CD4-positive, alpha-beta T cell treated with Interleukin-15 for 1 hour (primary cell): ENCODE measurements at places on chromosomes 2 and 18.

- no peak for DNase-seq
Measured at GRCh38 chr2:3183766-3184165, 193.9 kb downstream of the EIPR1 start.

- DNase-seq: no peak
Measured at GRCh38 chr2:69405306-69405705, 18.3 kb upstream of the GFPT1 start.

GRCh38 chr18:55141318-55141717 is 182.1 kb upstream of the CCDC68 start:
- DNase-seq: no peak

DNA sequence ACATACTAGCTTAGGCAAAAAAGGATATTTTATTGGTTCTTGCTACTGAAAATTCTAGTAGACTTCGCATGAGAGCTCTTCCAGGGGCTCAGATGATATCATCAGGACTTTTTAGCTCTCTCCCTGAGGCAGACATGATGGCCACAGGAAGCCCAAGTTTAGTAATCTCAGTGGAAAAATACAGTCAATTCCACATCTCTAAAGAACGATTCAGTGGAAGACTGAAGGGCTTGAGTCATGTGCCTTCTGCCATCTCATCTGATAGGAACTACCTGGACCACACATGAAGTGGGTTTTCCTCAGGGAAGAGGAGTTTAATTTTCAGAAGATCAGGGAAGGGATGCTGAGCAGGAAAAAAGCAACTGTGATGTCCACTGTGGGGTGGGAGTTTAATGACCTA is 117.3 kb downstream of the TTC27 start:
- no peak for DNase-seq

DNA sequence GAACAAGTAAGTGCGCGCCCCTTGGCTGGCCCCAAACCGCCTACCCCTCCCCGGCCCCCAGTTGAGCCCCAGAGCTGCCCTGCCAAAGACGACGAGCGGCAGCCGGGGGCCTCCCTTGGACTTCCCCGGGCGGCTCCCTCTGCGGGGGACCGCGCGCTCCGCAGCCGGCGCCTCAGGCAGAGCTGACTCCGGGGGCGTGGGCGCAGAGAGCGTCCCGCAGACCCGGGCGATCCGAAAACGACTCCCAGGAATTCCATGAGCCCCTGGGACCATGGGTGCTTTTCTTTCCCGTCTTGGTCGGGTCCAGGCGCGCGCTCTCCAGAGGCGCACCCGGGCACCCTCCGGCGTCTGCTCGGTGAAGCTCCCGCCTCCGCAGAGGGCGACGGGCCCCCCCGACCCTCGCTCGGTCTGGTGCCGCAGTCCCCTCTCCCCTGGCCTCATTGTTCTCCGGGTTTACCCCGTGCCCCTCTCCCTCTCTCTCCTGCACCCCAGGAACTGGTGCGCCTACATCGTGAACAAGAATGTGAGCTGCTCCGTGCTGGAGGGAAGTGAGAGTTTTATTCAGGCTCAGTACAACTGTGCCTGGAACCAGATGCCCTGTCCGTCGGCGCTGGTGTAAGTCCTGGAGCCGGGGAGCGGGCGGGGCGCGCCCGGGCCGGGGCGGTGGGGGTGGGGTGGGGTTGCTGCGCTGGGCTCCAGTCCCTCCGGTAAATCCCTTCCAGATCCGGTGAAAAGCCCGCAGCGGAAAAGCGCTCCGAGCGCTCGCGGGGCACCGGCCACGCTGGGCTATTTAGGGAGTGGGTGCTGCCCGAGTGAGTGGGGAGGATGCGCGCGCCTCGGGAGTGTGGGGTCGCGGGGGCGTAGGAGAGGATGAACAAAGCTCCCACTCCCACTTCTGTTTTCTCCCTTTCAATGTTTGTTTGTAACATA is 776 bp downstream of the EMILIN2 start:
- peak; percentile 34 for DNase-seq

DNA sequence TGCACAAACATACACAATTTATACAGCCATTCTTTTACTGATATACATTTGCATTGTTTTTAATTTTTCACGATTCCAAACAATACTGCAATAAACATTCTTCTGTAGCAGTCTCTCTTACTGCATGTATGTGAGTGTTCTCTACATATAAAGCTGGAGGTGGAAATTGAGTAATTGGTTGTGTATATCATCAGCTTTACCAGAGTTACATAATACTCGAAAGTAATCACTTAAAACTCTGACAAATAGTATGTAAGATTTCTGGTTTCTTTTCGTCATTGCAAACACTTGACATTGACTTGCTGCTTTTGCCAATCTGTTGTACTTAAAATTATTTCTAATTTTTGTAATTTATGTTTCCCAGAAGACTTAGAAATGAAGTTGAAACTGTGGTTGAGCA is 110.2 kb downstream of the TDRD15 start:
- DNase-seq: no peak

- DNase-seq: no peak
Measured at GRCh38 chr18:59575995-59576394, 121.2 kb downstream of the CCBE1 start.

DNA sequence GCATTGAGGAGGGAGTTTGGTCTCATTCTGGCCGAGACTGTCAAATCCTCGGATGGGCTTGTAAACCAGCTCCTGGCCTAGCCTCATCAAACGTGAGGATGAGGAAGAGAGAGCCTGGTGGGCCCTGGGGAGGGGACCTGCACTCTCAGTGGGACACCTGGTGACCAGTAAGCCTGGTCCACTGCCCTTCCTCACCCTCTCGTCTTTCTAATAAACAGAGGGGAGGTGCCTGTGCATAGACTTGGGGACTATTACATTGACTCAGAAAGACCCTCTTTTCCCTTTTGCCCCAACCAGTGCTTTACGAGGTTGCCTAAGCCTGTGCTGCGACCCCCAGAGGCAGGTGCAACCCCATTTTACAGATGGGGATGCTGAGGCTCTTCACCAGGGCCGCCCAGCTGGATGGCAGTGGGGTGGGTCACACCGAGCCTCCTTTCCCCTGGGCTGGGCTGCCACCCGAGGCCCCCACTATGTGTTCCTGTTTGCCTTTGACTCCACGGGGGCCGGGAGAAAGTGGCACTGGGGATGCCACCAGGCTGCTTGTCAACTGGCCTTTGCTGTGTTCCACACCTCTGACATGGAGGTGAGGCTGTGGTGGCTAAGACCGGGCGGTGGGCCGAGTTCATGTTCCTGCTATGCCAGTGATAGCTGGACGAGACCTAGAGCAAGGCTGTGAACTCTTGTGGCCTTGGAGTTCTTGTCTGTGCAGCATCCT is 85.9 kb downstream of the GLI2 start:
- no peak for DNase-seq

- no peak for DNase-seq
Measured at GRCh38 chr2:28451793-28452533, 43.9 kb upstream of the PLB1 start.

- peak; percentile 49 for DNase-seq
Measured at GRCh38 chr2:27095745-27096651, 9.4 kb downstream of the KHK start.

- DNase-seq: peak; percentile 11
Measured at GRCh38 chr2:239390546-239391285, 10.1 kb downstream of the HDAC4 start.

DNA sequence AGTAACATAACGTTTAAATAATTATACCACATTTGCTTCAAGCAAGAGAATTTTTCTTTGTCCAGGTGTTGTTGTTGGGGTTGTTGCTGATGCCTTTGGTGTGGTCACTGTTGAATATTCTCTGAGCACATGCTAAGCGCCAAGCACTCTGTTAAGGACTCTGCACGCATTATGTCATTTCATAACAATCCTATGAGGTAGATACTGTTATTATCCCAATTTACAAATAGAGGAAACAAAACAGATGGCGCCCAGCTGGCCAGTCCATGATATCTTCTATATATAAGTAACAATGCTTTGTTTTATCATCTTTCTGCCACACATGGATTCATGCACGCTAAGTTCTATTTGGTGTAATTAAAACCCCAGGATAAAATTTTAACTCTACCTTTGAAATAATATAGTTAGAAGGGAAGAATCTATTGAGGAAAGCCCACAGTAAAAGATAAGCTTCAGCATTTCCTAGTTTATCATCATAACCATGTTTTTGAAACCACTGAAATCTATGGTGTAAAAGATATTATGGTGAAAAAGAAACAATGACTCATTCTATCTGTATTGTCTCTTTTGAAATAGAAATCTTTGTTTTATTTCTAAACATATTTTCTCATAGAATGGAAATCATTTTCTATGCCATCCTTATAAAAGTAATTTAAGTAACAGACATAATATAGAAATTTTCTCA is 199.7 kb downstream of the PID1 start:
- DNase-seq: no peak

- no peak for DNase-seq
Measured at GRCh38 chr2:189157456-189157855, 22.1 kb downstream of the COL5A2 start.

DNA sequence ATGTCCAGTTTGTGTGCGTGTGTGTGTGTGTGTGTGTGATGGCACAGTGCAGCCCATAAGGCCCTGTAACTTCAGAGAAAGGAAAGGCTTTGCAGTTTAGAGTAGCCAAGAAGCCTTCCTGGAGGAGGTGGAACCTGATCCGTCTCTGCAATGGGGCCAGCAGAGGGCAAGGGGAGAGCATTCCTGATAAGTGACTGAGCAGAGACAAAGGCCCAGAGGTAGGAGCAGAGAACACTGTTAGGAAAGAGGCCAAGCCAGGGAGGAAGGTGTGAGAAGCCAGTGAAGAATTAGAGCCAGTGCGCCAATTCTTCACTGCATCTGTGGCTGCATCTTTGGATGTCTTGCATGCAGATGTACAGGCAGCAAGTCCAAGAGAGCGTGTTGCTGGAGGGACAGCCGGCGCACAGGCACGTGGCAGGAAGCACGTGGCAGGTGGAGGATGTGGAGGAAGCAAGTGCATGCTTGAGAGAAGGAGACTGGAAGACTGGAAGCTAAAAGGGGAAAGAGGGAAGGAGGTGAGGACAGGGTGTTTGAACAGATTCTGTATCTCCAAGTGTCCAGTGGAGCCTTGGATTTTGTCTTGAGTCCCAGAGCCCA is 196.3 kb downstream of the CTIF start:
- DNase-seq: no peak

DNA sequence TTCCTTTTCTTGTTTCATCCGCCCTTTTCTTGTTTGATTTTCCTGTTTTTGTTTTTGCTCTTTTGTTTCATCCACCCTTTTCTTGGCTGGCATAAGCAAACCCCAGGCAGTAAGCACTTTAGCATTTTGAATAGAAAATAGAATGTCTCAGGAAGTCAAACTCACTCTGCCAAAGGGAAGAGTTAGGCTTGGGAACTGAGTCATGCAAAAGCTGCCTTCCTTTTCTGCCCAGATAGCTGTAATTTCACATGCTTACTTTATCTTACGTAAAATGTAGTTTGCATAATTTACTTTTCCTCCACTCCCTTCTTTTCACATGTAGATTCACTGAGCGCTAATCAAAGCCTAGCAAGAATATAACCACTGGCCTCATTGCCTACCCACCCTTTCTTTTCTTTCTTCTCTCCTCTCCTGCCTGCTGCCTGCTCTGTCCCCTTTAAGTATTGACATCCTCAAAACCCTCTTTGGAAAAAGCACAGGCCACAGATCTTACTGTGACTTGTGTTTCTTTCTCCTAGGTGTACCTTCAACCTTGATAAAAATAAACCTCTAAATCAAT is 48.4 kb downstream of the CNGA3 start:
- no peak for DNase-seq

DNA sequence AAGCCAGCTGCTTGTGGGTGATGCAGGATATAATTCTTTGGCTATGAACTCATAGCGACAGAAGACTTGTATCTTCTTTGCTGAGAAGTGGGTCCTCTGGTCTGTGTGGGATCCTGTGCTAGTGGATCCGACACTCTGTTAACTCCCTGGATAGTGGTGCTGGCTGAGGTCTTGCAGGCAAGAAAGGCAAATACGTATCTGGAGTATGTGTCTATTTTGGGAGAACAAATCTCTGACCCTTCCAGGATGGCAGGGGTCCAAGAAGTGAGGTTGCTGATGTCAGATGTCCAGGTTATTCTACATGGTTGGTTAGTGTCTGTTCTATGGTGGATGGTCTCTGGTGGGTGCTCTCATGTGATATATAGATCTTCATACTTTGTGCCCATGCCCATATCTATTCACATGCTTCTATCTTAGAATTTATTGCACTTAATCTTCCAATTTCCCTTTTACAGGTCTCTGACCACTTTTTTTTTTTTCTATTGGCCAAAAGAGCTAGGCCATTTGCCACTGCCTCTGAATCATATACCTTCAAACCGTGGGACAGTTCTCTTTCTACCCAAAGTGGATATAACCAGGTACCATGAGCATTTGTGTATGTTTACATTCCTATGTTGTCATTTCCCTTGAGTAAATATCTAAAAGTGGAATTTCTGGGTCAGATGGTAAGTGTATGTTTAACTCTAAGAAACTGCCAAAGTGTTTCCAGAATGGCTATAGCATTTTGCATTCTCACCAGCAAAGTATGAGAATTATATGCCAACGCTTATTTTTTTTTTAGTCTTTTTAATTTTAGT is 45.1 kb upstream of the RBMS1 start:
- no peak for DNase-seq

DNA sequence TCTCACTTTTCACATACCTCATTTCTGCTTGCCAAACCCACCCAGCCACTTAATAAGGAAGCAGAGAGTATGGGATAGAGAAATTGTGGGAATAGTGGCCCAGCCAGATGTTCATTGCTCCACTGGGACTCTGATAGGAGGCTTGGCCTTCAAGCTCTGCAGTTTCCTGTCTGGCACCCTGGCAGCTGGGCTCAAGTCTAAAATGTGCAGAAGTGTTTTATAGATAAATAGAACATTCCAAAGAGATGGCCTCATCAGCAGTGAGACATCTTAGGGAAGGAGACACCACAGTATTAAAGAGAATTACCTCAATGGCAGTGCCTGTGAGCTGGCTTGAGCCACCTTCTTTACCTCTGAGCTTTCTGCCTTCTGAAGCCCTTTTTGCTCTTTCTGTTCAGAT is 24.7 kb downstream of the COPS7B start:
- no peak for DNase-seq

DNA sequence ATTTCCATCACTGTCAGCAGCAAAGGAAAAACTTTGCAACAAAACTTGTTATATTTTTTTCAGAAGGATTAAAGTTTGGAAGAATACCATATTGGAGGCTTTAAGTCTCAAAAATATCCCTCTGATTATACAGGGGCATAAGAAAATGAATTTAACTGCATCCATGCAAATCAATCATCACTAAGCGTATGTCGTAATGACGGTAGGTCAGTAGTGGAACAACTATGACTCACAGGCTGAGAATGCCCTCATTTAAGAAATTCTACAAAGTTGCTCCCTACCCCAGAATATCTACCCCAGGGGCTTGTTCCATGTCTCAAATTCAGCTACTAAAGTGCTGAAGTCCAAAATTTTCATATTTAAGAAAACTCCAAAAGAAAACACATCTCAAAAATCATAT is 12.5 kb upstream of the NAB1 start:
- no peak for DNase-seq

DNA sequence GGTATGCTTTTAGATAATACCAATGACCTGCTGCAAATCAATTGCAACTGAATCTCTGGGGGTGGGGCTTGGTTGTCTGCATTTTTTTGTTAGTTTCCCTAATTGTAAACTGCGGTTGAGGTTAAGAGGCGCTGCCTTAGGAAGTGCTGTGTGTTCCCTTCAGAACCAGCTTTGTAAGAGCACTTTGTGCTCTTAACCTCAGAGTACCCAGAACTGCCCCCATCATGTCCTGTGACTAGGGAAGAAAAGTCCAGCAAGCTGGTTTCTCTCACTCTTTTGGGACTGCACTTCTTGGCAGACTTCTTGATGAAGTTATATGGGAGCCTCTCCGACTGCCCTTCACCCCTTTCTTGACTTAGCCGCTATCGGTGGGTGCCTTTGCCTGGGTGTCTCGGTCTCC is 245.5 kb upstream of the CXCR4 start:
- DNase-seq: no peak
